Omental fat pad (tissue), 4 donors: ENCODE measurements at places on chromosomes 5 and 9. TPM values are rescaled to one million over a fixed set of nuclear protein-coding genes. Genes with fewer than 3 reads are reported as not detected.

DNA sequence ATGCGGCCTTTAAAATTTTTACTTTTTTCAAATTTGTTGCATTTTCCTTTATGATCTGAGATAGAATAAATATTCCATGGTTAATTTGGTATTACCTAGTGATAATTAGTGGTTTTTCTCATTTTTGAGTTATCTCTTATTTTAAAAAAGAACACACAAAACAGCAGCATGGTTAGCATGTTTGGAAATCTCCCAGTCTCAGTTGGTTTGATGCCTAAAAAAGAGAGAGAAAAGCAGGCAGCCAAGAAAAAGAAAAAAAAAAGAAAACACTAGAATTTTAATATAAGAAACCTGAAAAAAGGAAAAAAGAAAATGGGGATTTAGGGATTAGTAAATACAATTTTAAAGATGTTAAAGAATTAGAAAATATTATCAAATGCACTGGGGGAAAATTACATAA lies 15.3 kb downstream of the SUSD1 start:
- DNase-seq = no peak

DNA sequence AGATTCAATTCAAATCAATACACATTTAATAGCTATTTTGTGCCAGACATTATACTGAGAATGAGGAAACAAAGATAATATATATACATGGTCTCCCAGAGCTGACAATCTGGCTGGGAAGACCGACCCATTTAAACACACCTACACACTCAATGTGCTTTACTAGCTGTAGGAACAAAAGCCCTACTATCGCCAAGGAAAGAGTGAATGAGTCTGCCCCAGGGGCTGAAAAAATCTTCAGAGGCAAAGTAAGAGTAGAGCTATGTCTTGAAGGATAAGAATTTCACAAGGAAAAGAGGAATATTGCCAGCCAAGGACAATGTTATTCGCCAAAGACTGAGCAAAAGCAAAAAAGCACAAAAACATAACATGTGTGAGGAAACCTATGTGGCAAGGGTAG lies 6.6 kb downstream of the PFDN1 start:
- no peak for DNase-seq

- no peak for DNase-seq
Observed at GRCh38 chr5:44002381-44002901, 386.8 kb downstream of the FGF10 start.

GRCh38 chr9:99226054-99226453 lies 4.0 kb downstream of the SEC61B start:
- no peak for DNase-seq

DNA sequence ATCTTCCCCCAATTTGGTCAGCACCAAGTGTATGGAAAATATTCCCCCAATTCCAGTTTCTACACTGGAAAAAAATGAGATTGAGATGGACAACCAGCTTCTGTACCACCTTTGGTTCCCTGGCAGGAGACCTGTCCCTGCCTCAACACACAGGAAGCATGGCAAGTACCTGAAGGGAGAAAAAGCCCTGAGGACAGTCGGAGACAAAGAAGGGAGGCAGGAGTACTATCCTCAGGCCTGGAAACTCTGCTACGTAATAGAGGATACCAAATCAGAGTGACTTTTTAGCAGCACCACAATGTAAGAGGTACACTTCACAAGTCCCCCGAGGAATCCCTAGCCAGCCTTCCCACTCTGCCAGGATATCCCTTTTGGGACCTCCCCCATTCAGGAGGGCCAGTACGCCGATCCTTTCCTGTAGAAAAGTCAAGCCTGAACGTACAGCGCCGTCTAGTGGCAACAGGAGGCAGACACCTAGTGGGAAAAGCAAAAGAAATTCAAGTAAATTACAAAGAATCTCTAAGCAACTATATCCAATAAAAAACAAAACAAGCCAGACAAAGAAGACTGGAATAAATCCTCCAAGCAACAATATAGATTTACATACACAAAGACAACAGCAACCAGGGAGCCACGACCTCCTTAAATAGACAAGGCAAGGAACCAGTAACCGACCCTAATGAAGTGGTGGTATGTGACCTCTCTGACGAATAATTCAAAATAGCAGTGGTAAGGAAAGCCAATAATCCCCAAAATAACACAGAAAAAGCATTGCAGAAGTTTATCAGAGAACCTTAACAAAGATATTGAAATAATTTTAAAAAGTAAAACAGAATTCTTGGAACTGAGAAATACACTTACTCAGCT lies 63.3 kb upstream of the SLCO6A1 start:
- DNase-seq = no peak

GRCh38 chr5:17169507-17169906 lies 47.9 kb upstream of the BASP1 start:
- DNase-seq = no peak

DNA sequence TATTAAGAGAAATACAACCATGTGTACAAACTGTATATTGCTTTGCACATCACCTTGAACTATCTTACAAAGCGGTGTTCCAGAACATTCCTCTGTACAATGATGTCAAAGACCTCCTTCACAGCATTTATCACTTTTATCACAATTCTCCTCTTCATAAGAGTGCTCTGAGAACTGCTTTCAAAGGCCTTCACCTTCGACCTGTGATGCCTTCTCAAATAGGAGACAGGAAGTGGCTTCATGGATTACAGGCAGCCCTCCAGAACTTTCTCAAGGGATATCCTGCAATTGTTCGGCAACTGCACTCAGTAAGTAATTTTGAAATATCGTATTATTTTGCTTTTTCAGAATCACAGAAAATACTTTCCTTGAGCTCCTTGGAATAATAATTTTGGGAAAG lies 68.0 kb upstream of the IL7R start:
- DNase-seq = no peak

GRCh38 chr9:110316261-110317075 lies 21.2 kb downstream of the TXNDC8 start:
- DNase-seq = no peak

DNA sequence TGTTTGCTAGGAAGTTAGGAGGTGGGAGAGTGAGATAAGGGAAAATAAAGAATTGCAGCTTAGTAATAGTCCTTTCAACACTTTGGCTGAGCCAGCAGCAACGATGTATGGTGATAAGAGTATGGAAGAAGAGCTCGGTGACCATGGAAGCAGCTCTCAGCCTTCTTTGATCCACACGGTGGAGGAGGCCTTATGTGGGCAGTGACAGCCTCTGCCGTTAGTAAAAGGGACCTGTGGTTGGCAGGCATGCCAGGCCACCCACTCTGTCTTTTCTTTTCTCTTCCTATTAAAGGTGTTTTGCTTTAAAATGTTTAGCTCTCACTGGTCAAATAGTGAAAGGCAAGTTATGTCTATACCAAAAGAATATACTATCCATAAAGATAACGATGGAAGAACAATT lies 7.7 kb downstream of the RGS7BP start:
- no peak for DNase-seq

- no peak for DNase-seq
Observed at GRCh38 chr5:149060325-149060724, 2.5 kb downstream of the SH3TC2 start.

GRCh38 chr5:154568589-154568988 lies 90.6 kb upstream of the HAND1 start:
- DNase-seq = no peak

DNA sequence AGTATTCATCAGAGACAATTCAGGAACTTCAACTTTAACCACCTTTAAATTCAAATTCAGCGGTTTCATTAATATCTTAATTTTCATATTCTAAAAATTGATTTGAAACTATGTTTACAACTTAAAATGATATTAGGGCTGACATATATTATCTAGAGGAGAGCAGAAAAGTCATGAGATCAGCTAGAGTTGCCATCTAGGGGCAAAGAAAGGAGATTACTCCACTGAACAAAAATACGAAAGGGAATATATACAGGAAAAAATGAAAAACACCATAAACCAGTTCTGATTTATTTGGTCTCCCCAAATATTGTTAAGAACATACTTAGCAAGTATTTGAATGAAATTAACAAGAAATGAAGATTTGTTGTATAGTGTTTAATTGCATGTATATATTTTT lies 946.3 kb downstream of the DTWD2 start:
- DNase-seq = no peak

DNA sequence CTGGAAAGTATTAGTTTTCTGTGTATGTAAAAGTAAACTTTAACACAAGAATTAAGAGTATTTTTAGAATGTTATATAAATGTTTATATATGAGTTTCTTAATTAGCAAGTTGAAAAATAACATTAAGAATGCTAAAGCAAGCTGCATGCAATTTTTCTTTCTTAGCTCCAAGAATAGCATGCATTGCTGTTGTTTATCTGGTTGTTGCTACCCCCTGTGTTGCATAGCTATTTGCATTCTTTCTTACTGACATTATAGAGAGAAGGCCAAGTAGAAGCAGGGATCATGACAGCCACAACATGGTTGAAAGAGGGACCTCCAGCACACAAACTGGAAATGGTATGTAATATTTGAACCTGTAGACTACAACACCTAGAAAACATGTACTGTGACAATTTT lies 94.8 kb downstream of the ERCC6L2 start:
- DNase-seq = no peak

GRCh38 chr5:113153512-113154097 lies 177.0 kb downstream of the DCP2 start:
- no peak for DNase-seq

- no peak for DNase-seq
Observed at GRCh38 chr5:147554261-147554817, 44.5 kb upstream of the DPYSL3 start.

GRCh38 chr5:141878186-141878710 lies at the start of gene PCDH1:
Gene PCDH1, minus strand, starts transcription at chr5:141878410. Its CDS starts 148 bp downstream, at chr5:141878262.
- DNase-seq = no peak

- DNase-seq = no peak
Observed at GRCh38 chr5:73989956-73990355, 364.0 kb downstream of the ARHGEF28 start.

DNA sequence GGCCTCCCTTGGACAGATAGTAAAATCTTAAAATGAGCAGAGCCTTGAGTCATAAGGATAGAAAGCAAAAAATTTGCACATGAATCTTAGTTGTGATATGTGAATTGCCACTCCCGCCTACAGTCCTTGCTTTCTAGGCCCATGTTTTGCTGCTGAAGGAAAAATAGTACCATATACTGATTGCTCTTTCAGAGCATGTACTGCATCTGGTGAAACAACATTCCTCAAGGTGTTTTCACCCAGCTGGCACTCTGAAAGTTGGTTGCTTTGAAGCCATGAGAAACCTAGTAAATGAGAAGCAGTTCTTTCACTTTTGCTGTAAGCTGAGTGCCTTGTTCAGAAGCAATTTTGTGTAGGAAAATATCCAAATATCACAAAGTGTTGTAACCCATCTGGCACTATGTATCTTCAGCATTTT lies 10.3 kb downstream of the CDC37L1 start:
- no peak for DNase-seq

DNA sequence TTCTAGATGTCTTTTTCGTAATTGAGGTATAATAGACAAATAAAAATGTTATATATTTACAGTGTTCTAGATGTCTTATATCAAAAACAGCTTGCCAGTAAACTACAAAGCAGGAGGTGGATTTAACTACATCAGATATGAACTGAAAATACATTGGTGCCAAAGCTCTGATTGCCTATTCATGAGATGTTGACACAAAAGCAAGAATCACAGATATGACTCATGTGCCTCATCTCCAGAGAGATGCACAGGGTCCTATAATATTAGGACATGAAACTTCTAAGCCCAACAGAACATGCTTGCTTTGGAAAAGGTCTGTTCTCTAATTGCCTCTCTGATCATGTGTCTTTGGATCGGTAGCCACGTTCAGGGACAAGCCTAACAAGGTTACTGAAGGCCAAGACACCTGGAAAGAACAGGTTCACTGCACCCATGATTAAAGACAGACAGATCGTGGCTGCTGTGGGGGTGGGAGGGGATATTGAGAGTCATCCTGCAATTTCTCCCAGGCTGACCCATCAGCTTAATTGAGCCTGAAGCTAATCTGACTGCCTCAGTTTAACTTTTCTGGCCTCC lies 16.8 kb downstream of the ABCA1 start:
- DNase-seq = no peak

- no peak for DNase-seq
Observed at GRCh38 chr5:139413153-139413552, 9.3 kb upstream of the SPATA24 start.

DNA sequence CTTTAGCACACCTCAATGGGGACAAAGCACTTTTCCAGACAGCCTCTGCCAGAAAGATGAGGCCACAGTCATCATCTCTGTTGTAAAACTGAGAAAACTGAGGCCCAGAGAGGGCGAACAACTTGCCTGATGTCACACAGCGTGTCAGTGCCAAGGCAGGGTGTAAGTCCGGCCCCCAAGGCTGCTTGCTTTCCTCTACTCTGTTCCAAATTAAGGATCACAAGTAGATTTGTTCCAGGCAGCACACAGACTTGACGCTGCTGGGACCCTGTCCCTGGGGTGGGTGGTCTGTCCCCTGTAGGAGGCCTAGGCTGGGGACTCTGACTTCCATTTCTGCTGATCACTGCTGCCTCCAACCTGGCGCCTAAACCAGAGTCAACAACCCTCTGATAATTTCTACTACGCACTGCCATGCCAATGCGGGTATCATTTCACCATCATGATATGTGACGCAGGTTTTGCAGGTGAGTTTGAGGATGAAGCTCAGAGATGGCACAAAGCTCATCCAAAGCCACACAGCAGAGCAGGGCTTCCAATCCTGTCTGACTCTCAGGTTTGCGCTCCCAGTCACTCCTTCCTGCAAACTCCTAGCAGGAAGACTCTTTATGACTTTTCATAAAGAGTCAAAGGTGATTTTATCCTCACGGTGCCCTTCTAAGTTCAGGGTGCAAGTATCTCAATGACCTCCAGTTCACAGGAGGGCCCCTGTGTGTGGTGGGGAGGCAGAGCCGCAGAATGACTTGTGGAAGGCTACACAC lies 13.5 kb upstream of the RALGDS start:
- DNase-seq = no peak

DNA sequence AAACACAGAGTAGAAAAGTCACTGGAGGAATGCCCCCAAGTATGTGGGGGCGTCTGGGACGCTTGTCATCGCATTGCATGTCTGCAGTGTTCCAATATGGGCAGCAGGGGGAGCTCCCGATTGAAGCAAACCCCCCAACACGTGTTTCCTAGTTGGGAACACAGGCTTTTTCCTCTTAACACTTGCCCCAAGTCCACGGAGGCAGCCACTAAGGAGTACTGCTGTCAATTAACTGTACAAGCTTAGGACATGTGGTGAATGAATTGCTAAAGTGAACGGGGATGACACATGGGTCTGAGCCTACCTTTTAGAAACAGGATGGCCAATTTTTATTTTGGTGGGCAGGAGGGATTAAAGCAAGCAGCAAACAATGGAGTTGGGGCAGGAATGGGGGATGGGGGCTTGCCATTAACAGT lies 2.2 kb downstream of the GABRB2 start:
- DNase-seq = no peak

The SLC25A48 gene
- total RNA-seq = not detected

The TMEM215 gene
- not detected for total RNA-seq

The ZFP37 gene
- total RNA-seq = 1.3 TPM

The SPINK6 gene
- total RNA-seq = not detected

The FOXD4L3 gene
- 0.19 TPM for total RNA-seq

The NUTM2G gene
- total RNA-seq = not detected

The ADGRD2 gene
- not detected for total RNA-seq

The KIAA1958 gene
- 4.4 TPM for total RNA-seq

The FREM1 gene
- total RNA-seq = 1.7 TPM

The FAT2 gene
- 0.24 TPM for total RNA-seq

The PLCXD3 gene
- 7.8 TPM for total RNA-seq

The DRD1 gene
- total RNA-seq = 0.96 TPM
